ENCODE measurements at places on chromosomes 1 and 21.
A peak's percentile ranks its signal among the peaks of the same experiment; 100 is the strongest.

DNA sequence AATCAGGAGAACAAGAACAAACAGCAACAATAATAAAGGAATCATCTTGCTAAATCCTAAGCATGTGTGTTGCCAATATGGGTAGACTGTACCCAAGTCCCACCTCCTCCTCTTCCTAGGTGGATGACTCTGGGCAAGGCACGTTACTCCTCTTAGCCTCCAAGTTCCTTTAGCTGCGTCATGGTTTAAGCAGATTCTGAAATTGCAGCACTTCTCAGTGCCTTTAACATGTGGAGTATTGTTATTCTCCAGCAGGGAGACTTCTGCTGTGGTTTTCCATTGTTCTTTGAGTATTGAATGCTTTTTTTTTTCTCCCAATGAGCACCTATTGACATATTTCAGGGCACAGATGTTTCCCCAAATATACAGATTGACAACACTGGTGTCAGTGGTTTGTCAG lies 15.5 kb downstream of the ARHGEF10L start:
- no peak for DNase-seq

GRCh38 chr21:22898051-22898665 lies 1899.9 kb downstream of the NCAM2 start:
- DNase-seq, result no peak

GRCh38 chr1:201260648-201261311 lies 22.5 kb upstream of the PKP1 start:
- DNase-seq, result no peak

GRCh38 chr1:23216771-23217420 lies 406 bp downstream of the HTR1D start:
- no peak for DNase-seq

DNA sequence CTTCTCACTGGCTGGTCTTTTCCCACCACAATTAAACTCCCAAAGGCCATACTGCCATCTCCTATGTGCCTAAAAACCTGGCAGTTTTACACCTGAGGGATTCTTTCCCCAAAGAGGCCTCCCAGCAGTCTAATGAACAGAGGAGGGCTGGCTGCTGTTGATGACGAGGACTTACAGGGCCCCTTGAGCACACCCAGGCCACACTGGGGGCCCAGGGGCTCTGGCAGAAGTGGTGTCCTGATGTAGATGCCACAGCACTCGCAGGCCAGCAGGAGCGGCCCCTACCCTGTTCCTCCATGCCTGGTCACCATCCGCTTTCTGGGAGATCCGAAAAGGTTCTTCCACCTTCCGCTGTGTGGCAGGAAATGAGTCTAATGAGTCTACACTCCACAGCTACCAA lies 24.2 kb downstream of the POFUT2 start:
- no peak for DNase-seq

DNA sequence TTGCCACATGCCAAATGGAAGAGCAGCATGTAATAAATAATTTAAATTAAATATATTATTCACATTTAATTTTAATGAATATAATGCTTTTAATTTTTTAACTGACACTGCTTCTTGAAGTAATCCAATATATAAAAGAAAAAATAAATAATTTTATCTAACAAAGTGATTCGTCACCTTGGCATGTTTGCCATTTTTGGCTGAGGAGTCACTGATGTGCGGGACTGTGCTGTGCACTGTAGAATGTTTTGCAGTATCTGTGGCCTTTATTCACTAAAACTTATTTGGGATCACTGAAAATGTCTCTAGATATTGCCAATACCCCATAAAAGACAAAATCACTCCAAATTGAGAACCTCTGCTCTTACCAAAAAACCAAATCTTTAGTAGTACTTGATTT lies 807.8 kb downstream of the BRINP3 start:
- DNase-seq, result peak; percentile 29

- DNase-seq, result no peak
These were observed 65.1 kb downstream of the MSH4 start for GRCh38 chr1:75861831-75862230.

DNA sequence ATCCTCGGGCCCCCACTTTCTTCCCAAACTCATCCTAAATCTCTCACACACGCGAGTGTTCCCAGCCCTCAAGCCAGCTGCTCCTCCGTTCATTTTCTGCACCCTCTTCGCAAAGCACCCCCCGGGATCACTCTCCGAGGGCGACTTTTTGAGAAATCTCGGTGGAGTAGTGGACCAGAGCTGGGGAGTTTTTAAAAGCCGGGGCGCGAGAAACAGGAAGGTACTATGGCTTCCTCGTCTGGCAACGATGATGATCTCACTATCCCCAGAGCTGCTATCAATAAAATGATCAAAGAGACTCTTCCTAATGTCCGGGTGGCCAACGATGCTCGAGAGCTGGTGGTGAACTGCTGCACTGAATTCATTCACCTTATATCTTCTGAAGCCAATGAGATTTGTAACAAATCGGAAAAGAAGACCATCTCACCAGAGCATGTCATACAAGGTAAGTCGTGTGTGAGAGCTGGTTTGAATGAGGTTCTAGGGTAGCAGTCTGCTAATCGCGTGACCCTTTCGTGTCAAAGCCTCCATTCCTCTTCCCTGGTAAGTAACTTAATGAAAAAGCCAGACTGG lies 800 bp downstream of the DR1 start:
- peak; percentile 22 for DNase-seq

- peak; percentile 21 for DNase-seq
These were observed 1.5 kb downstream of the LSS start for GRCh38 chr21:46226920-46227599.

DNA sequence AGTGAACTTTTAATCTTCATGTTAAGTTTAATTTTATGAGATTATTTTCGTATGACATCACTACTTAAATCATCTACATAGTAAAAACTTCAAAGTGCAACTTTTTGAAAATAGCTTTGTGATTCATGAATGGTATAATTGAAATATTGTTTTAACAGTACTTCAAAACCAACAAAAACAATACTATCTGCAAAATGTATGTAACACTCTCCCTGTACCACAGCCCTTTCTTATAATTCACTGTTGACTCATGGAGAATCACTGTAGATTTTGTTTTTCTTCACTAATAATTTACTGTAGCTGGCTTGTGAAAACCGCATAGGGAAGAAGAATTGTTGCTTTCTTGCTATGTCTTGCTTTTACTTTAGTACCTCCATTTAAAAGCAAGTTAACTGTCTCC lies 301.4 kb upstream of the ADAMTS5 start:
- DNase-seq, result peak; percentile 75

GRCh38 chr21:44418876-44419230 lies 36.5 kb upstream of the LRRC3 start:
- no peak for DNase-seq

- no peak for DNase-seq
These were observed 12.3 kb upstream of the CENPF start for GRCh38 chr1:214590696-214591095.

DNA sequence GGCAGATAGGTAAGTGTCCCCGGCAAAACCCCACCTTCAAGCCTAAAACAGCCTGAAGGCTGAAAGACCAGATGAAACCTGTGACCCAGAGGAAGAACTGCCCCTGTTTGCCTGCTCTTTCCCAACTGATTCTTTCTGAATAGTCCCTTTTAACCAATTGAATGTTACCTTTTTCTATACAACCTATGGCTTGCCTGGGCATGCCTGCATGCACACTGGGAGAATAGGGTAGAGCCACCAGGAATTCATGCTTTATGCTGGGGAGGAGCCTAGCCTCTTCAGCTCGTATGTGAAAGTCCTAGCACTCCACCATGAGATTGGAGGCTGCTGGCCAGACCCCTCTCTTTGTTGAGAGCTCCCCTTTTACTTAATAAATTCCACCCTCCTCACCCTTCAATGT lies 340.0 kb downstream of the PTBP2 start:
- DNase-seq, result no peak

GRCh38 chr1:154999571-155000410 lies 2.8 kb upstream of the ZBTB7B start:
- no peak for DNase-seq

DNA sequence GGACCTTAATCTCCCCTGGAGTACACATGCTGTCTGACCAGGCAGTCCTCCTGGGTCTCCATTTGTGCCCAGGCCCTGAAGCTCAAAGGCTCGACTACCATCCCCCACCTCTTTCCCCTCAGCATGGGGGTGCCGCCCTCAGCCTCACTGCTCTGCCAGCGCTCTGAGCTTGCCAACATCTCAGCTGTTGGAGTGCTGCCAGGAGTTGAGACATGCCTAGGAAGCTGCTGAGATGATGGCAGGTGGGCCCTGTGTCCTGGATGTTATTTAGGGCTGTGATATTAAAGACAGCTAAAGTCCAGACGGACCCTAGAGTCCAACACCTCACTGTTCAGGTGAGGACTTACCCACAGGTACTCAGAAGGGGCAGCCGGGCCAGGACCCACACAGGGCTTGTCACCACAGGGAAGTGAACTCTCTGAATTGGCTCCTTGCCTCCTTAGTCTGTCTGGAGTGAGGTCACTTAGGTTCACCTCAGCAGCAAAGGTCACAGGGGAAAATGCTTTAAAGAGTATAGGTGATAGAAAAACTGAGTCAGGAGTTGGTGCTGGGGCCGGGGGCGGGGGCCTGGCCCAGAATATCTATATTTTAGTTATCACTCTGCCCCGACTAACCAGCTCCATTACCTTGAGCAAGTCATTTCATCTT lies 19.7 kb upstream of the KCNC4 start:
- no peak for DNase-seq

- no peak for DNase-seq
These were observed 8.0 kb downstream of the PEX10 start for GRCh38 chr1:2404142-2404889.

GRCh38 chr1:60102267-60103061 lies 28.9 kb upstream of the C1orf87 start:
- DNase-seq, result no peak

- peak; percentile 84 for DNase-seq
These were observed 116.3 kb upstream of the COL6A1 start for GRCh38 chr21:45865106-45865835.

GRCh38 chr1:210696709-210697108 lies 368.0 kb downstream of the HHAT start:
- DNase-seq, result peak; percentile 23

DNA sequence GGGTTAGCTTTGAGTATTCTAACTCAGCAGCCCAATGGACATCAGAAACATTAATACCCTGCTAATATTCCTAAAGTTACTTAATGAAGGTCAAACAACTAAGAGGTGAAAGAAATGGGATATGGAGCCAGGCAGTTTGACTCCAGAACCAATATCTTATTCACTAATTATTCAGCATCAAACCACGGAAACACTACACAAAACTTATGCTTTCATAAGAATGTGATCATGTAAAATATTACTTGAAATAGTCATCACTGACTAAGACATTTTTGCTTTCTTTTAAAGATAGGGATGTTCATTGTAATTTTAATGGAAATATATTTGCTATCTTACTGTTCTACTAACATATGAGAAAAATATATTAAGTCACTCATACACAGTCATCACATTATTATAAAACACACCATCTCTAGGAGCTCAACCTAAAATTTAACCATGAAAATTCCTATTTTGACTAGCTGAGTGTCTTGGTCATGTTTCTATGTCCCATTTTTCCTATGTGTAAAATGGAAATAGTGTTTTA lies 240.9 kb downstream of the KCTD3 start:
- no peak for DNase-seq

GRCh38 chr1:29674627-29675326 lies 438.5 kb downstream of the PTPRU start:
- no peak for DNase-seq

DNA sequence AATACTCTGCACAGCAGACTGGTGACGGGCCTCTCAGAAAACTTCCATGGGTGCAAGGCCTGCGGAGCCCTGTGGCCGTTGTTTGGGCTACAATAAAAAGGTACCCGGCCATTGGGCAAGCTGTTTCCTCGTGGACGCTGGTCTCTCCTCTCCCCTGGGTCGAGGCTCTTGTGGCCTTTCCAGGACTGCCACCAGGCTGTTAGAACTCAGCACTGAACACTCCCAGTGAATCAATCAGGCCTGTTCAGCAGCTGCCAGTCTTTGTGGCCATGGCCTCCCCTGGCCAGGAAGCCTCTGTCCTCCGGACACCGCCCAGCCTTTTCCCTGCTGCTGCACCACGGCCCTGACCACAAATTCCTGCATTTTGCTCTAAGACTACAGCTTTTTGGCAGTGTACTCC lies 33.0 kb upstream of the ACTRT2 start:
- DNase-seq, result no peak

DNA sequence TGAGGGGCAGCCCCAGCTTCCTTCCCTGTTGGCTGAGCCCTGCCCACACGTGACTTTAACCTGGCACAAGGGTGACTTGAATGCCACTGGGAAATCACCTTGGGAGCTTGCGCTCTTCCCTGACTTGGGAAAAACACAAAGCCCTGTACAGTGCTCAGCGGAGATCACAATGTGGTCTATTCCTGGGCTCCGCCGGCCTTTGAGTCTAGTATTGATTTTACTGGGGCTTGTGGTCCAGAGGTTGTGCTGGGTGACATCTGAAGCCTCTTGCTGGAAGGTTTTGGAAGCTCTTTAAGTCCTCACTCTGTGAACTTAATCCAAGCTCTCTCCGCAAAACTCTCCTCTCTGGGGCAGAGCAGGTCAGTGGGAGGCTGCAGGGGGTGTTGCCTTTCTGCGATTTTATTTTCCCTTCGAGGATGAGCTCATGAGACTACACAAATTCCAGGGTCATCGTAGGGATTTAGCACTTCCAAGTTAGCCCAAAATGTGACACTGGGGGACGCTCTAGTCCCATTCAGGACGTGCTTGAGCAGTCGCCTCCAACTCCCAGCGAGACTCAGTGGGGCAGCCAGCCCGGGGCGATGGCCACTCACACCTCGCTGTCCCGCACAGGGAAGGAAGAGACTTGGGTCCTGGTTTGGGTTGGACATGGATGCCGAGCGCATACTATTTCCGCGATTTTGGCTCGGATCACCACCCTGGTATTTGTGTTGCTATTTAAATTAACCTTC lies 291.9 kb upstream of the AJAP1 start:
- DNase-seq, result no peak

DNA sequence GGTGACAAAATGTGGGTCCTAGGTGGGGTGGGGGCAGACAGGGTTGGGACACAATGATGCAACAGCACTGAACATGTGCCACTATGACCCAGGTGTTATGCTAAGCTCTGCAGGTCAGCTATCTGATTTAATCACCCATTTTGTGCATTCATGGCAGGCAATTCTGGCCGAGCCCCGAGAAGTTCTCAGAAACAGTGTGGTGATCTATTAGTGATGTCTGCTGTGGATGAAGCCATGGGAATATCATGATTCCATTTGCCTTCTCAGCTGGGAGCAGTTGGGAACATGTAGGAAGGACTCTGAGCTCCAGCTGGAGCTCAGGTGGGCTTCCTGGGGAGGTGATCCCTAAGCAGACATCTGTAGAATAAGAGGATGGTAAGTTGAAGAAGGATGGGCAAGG lies 194.0 kb upstream of the POU3F1 start:
- no peak for DNase-seq

DNA sequence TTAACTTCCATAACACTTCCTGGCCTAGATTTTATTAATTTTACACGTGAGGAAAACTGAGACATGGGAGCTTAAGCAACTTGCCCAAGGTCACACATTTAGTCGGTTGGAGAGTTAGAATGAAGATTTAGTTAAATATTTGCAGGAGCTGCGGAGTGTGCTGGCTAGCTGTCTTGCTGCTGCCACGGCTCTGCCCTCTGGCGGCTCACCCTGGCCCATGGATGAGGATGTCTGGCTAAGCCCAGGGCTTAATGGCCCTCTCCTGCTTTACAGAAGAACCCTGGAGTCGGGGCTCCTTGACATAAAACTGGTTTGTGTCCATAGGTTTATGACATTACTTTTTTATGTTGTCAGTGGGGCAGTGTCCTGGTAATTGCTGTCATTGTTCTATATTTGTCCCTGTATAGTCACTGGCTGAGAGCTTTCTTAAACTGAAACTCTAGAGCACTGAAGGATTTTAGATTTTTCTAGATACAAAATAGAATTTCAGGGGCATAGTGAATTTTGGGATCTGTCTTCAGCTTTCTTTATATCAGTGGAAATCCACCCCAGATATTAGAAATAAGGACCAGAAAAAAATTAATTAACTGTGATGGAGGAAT lies 88.9 kb upstream of the WLS start:
- DNase-seq, result peak; percentile 76

All from astrocyte of the spinal cord (primary cell).